A549 treated with dexamethasone at 1 μM for 4 hours (cell line): ENCODE measurements at places on chromosomes 1 and 21. TPM values are rescaled to one million over a fixed set of nuclear protein-coding genes. Genes with fewer than 3 reads are reported as not detected.

The PCNX2 gene
- 6.3 to 10.2 TPM (median 9.2 TPM) in 5 replicates for total RNA-seq

The ADAMTSL4 gene
- 2.8 to 7.6 TPM (median 6.2 TPM) in 5 replicates for total RNA-seq

The FASLG gene
- not detected in 5 replicates for total RNA-seq

The EFNA3 gene
- 12.6 to 15.3 TPM (median 13.8 TPM) in 5 replicates for total RNA-seq

The RGS8 gene
- not detected in 5 replicates for total RNA-seq

The ANGPTL7 gene
- not detected in 5 replicates for total RNA-seq

The FAM151A gene
- total RNA-seq = 0.14 to 0.43 TPM (median 0.29 TPM) in 5 replicates

The EYA3 gene
- 5.5 to 7.4 TPM (median 6.3 TPM) in 5 replicates for total RNA-seq

The DVL1 gene
- 35.7 to 69.6 TPM (median 67.1 TPM) in 5 replicates for total RNA-seq

The MROH7 gene
- not detected in 5 replicates for total RNA-seq

The CFHR3 gene
- 0.06 to 0.21 TPM (median 0.12 TPM) in 4 of 5 replicates, not detected in the other for total RNA-seq

The DNASE2B gene
- 0.10 TPM in 1 of 5 replicates, not detected in the others for total RNA-seq

The TIPRL gene
- 31.5 to 35.4 TPM (median 32.7 TPM) in 5 replicates for total RNA-seq

The BCL2L15 gene
- 0.03 to 0.99 TPM (median 0.35 TPM) in 5 replicates for total RNA-seq

The ACTN2 gene
- 0.06 TPM in 1 of 5 replicates, not detected in the others for total RNA-seq

The GRIK1 gene
- total RNA-seq = not detected in 5 replicates
